BJ (cell line): ENCODE measurements at places on chromosomes 11 and 22. TPM values are rescaled to one million over a fixed set of nuclear protein-coding genes. Genes with fewer than 3 reads are reported as not detected.

The HYLS1 gene
- 4.3 and 8.4 TPM in 2 replicates for polyA plus RNA-seq

The WBP2NL gene
- polyA plus RNA-seq = 0.17 and 0.22 TPM in 2 replicates

The AGBL2 gene
- polyA plus RNA-seq = 1.5 and 1.7 TPM in 2 replicates

The MPST gene
- 27.7 and 45.5 TPM in 2 replicates for polyA plus RNA-seq

The CARD18 gene
- polyA plus RNA-seq = not detected in 2 replicates

- no peak for DNase-seq
These were observed 23.2 kb downstream of the AMOTL1 start for GRCh38 chr11:94791216-94791889.

GRCh38 chr11:112826026-112826425 is 135.2 kb upstream of the NCAM1 start:
- no peak for DNase-seq

DNA sequence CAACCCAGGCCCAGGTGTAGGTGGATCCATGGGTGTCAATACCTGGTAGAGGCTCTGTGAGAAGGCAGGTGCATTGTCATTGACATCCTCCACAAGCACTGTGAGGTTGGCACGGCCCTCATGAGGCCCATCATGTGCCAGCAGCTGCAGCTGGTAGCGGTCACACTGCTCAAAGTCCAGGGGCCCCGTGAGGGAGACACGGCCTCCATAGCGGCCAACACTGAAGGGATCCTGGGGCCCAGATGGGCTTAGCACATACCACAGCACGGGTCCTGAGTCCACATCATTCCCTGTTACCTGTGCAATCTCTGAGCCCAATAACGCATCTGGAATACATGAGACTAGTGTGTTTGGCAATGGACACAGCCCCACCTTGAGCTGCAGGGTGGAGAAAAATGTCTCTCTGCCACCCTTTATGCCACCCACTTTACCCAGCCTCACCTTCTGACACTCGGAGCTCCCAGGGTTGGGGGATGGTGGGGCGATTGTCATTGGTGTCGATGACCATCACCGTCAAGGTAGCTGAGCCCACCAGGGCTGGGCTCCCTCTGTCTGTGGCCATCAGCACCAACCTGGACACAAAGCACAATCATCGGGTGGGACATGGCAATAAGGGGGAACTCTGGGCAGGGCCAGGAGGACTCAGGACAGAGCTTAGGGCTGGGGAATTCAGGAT is 6.1 kb upstream of the TPP1 start:
- DNase-seq = no peak

DNA sequence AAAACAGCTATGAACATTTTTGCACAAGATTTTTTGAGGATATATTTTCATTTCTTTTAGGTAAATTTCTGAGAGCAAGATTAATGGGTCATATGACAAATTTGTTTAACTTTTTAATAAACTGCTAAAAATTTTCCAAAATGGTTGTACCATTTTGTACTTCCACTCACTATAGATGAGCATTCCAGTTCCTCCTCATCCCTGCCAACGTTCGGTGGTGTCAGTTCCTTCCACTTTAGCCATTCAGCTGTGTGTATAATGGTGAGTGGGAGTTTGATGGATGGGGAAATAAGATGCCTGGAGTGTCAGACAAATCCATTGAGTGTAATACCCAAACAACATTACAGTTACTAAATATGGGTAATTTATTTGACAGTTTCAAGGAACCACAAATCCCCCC is 49.7 kb downstream of the MIAT start:
- no peak for DNase-seq

- no peak for DNase-seq
These were observed 44.9 kb downstream of the PACSIN2 start for GRCh38 chr22:42970029-42970428.

DNA sequence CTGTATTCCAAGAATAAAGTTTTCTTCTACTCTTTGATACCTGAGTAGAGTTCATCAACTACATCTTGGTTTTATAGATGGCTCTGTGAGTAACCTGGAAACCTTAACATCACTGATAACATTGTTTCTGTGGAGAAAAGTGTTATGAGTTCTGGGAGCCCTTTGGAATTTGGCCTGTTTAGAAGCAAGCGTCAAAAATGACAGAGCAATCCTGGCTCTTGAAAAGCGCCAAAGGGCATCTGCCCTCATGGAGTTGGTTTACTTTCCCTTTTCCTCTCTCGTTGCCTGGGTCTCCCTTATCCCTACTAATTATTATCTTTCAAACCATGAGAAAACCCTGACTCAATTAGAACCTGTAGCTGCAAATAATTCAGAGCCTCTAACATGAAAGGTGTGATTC is 140.1 kb downstream of the DBX1 start:
- no peak for DNase-seq

DNA sequence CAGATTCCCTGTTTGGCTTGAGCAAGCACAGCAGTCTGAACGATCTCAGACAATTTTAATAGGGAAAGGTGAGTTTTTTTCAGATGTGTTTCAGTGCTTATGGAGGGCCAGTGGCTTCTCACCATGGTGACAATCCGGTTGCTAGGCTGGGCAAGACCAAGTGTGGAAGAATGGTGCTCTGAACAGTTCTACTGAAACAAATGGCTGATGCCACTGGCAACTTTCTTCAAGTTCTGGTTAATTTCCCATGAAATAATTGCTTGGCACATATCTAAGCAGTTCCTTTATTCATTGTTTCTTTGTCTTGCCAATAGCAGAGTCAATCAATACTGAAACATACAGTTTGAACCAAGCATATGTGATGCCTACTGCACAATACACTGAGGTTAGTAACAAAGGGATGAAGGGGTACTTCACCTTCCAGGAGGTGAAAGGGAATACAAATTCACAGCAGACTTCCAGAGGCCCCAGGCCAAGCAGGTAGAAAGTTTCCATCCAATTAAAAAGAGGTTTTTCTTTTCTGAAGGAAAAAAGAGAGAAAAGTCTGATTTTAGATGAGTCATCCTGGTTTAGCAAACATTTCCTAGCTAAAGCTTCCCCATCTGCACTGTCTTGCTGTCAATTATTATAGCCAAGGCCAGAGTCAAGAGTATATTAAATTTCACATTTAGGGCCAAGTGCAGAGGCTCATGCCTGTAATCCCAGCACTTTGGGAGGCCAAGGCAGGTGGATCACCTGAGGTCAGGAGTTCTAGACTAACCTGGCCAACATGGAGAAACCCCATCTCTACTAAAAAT is 21.2 kb upstream of the NDUFC2 start:
- no peak for DNase-seq

DNA sequence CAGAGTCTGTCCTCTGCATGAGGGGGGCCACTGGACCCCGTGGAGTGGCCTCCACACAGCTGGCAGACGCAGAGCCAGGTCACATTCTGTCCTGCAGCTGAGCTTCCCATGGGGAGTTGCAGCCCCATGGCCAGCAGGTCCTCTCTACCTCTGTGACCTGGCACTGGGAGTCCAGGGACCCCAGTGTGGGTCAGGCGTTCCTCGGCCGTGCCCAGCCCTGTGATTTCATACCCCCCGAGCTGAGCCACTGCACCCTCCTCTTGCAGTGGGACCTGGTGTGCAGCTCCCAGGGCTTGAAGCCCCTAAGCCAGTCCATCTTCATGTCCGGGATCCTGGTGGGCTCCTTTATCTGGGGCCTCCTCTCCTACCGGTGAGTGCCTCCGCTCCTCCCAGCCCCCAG is 32.2 kb upstream of the SLC22A12 start:
- no peak for DNase-seq

DNA sequence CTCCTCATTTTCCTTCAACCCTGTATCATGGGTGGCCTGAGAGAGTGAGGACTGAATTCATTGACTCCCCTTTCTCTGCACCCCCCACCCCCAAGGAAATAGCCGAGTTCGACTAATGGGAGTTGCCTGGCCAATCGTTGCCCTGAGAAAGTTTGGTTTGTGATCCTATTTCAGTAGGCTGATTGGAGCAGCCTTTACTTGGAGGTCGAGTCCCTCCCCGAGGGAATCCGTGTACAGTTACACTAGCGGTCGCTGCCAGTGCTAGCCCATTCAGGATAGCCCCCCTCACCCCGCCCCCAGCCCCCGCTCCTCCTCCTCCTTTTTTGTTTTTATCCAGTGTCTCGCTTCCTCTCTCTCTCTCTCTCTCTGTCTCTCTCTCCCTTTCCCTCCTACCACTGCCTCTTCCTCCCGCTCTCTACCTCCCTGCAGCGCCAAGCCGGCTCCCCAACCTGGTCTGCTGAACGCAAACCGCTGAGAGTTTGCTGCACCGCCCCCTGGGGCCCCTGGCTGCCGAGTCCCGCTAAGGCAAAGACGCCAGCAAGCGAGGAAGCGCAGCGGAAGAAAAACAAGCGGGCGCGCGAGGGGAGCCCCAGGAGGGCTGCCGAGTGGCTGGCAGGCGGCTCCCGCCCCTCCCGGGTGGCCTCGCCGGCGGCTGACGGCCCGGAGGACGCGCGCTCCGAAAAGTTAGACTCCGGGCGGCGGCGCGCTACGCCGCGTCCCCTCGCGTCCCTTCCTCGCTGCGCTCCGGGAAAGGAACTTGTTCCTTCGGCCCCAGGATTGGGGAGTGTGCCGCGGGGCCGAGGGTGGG is at the start of gene GRAMD1B:
Gene GRAMD1B (plus strand): TSS at position 357 of the 808 bp plus-strand sequence. CDS start 524 bp downstream, outside the sequence.
- DNase-seq = peak; percentile 70

DNA sequence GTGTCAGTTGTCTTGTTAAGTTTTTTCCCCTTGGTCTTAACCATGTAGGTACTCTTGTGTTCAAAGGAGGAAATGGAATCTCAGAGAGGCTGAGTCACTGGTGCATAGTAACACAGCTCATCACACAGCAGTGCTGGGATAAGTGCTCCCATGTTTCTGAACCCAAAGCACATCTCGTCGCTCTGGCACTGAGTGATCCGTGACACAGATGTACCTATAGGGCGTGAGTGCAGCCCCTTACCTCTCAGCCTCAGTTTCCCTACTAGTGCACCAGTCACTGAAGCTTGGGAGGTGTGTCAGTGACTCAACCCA is 234.0 kb downstream of the ST3GAL4 start:
- no peak for DNase-seq

- no peak for DNase-seq
These were observed 1.4 kb upstream of the C22orf39 start for GRCh38 chr22:19448739-19449421.

DNA sequence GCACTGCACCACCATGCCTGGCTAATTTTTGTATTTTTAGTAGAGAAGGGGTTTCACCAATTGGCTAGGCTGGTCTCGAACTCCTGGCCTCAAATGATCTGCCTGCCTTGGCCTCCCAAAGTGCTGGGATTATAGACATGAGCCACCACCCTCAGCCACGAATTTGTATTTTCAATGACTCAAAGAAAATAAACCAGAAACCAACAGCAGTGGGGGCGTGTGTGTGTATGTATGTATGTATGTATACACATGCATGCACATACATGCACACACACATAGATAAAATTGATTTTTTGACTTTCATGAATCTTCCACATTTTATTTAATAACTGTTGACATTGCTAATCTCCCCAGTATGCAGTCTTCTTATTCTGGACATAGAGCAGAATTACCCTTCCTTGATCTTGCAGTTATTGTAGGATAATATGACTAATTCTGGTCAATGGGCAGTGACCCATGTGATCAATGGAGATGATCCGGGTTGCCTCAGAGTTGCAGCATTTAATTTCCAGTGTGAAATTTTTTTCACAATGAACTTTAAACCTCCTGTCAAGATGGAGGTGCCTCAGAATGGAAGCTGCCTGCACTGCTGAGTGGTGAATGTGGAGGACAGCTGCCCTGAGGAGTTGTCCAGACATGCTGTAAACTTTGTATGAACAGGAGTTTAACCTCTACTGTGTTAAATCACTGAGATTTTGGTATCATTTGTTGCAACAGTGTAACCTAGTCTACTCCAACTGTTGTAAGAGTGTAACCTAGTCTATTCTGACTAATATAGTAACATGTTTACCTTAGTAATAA is 12.8 kb upstream of the PTPN5 start:
- DNase-seq = no peak

DNA sequence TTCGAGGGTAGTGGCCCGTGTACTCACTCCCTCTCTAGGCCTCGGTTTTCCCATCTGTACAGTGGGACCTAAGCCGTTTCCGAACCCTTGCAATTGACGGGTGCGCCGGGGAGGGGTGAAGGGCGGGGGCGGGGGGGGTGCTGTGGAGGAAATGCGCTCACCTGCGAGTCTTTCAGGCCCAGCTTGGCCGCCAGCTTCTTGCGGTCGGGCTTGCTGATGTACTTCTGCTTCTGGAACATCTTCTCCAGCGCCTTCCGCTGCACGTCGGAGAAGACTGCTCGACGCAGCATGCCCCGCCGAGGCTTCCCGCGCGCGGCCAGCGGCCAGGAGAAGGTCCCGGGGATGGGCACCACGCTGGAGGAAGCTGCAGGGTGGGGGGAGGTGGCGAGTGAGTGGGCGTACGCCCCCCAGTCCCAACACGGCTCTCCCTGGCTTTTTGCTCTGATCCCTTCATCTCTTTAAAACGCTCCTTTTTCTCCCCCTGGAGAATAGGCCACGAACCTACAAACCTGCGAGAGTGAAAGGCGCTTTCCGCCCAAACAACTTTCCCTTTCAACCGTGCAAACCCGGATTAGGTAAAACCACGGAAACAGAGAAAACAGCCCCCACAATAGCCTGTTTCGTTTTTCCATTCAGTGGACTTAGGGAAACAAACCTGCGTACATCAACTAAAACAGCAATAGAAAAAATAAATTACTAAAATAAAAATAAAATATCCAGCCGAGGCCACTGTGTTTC is 3.2 kb downstream of the DBX1 start:
- DNase-seq = no peak
